ENCODE measurements at places on chromosomes 16 and 17. TPM values are rescaled to one million over a fixed set of nuclear protein-coding genes. Genes with fewer than 3 reads are reported as not detected.

Gene TEKT5
- not detected for total RNA-seq

DNA sequence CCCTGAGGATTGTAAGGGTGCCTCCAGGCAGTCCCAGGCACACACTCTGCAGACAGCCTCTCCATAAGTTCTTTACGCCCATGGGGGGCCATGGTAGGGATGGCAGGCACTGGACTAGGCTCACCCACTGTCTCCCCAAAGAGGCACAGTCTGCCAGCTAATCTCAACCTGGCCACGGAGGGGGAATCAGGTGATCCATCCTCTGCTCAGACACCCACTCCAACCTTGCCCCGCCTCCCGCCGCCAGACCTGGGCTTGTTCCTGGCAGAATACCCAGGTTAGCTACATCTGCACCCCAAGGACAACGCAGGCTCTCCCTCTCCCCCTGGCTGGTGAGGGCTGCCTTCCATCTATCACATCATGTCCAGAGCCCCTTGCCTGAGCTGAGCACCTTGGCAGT, 1.2 kb downstream of the NLGN2 start:
- DNase-seq = no peak

Gene C1QTNF8
- 0.13 TPM for total RNA-seq

- DNase-seq = no peak
These were observed 46.1 kb upstream of the ANKFY1 start for GRCh38 chr17:4309897-4310296.

Gene TMEM101
- 21.3 TPM for total RNA-seq

Gene FAM117A
- 9.5 TPM for total RNA-seq

Gene TBC1D3K
- total RNA-seq = not detected

DNA sequence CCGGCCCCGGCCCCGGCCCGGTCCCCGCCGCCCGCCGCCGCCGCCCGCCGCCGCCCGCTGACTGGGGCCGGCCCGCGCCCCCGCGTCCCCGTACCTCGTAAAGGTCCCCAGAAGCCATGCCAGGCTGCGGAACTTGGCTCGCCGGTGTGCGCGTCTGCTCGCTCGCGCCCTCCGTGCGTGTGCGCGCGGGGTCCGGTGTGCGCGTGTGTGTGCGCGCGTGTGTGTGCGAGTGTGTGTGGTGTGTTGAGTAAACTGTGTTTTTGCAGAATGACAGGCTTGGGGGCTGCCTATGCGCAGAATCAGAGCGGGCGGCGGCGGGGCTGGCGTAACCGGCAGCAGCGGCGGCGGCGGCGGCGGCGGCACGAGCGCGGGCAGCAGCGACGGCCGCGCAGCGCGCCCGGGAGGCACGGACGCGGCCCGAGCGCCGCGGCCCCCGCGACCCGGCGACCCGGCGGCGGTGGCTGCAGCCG, 307 bp downstream of the CDYL2 start:
- DNase-seq = peak; percentile 72

DNA sequence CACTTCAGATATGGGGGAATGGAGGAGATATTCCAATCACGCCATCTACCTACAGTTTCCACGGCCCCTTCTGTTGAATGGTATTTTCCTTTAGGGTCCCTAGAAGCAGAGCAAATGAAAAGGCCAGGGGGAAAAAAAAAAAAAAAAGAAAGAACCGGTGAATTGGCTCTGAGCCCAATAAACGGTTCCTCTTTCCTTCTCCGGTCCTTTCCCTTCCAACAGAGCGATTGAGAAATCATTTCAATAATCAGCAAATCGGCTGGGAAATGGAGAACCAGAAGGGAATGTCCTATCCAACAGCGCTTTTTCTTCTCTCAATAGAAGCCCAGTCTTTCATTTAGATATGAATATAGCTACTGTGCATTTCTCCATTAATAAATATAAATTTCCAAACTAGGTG, 26.8 kb upstream of the HOXB13 start:
- DNase-seq = no peak

GRCh38 chr16:51167170-51167895, 16.3 kb upstream of the SALL1 start:
- DNase-seq = no peak

DNA sequence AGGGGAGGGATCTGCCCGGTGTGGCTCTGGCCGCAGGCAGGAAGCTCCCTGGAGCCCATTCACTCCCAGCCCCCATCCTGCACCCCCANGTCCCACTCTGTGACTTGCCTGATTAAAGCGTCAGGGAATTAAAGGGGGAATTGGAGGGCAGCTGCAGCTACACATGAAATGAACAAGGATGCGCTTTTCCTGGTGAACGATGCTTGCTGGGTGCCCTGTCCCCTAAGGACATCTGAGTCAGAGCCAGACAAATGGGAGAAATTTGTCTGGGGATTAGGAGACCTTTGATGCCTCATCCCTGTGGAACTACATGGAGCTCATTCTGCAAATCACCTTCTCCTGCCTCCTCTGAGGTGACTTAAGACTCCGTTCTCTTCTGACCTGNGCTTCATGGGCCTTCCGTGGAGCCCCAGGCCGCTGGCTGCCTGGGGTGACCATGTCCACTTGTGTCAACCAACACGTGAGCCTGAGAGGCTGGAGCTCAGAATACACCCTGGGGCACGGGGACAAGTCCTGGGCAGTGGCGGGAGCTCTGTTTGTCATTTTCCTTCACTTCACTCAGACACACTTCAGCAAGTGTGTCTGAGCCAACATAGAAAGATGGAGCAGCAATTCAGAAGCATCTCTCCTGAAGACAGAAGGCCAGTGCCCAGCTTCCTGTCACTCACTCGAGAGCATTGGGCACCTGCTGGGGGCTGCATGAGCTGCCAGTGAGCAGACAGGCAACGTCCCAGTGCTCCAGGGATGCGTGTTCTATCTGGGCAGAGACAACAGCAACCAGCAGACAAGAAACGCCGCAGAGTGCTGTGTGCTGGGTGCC, 54.1 kb downstream of the METRNL start:
- peak; percentile 42 for DNase-seq

DNA sequence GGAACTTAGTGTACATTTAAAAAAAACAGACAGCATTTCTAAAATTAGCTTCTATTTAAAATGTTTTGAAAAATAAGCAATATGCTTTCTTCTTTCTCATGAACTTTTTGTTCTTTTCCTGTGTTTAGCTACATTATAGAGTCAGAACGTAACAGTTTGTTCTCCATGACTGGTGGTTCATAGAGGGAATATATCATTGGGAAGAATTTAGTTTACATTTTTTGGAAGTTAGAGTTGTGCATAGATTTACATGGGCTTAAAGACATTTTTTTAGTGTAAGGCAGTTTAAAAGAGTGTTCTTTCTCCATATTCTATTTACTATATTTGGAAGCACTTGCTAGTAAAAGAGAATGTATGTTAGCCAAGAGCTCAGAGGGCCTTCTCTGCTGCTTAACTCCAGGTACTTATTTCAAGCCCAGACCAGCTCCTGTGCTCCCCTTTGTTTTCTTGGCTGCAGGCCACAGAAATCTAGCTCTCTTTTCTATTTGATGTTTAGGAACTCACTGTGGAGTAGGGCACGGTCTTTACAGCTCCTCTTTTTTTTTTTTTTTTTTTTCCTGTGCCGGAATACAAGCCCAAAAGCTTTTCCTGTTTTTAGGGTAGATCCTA, 20.2 kb downstream of the AP2B1 start:
- no peak for DNase-seq

DNA sequence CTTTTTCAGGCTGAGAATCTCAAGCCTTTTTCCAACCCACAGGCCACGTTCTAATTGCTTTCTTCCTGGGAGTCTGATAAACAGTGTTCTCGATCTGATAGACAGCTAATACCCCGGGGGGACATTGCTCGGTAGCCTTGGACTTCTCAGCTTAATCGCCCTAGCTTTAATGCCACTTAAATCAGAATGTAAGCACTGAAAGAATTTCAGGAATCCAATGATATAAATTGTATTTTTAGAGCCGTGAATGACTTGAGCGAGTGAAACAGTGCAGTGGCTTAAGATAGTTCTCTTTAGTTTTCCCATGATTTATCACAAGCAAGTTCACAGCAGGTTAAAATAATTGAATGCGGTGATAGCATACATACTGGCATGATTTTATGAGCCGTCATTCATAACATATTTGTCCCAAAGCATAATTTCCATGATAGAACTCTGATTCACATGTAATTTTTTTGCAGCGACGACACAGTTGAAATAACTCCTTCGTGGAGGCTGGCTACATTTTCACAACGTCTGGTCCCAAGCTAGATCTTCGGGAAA, 116.1 kb upstream of the MYOCD start:
- DNase-seq = no peak

GRCh38 chr17:33352526-33352925, 59.4 kb upstream of the ASIC2 start:
- no peak for DNase-seq

DNA sequence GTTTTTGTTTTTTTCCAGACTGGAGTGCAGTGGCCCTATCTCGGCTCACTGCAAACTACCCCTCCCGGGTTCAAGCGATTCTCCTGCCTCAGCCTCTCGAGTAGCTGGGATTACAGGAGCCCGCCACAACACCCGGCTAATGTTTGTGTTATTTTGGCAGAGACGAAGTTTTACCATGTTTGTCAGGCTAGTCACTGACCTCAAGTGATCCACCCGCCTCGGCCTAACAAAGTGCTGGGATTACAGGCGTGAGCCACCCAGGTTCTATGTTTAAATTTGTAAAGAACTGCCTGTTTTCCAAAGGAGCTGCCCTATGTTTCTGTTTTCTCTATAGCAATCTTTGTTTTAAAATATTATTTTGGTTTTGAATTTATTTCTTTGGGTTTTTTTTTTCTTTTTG, 13.8 kb upstream of the C16orf87 start:
- DNase-seq = no peak

GRCh38 chr17:56047331-56047730, 105.9 kb upstream of the ANKFN1 start:
- DNase-seq = no peak

DNA sequence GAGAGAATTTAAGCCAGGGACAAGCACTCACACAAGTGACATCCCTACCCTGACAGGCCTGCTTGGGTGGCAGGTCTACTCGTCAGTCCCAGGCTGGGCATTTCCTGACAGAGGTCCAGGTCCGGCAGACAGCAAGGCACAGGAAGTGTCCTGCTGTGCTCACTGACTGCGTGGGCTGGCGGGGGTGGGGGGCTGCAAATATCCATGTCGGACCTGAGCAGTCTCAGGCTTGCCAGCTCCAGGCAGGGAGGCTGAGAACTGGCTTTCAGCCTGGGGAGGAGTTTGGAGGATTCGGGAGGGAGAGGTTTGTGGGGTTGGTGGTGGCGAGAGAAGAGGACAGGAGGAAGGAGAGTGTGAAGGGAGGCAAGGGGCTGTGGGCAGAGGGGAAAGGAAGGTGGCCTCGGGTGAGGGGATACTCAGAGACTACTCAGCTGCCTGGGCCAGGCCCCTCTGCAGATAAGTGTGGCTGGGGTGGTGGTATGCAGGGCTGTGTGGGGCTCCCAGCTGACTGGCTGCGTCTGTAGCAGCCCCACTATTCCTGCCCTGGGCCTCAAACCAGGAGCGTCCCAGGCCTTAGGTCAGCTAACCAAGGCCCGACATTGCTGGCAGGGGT, 7.8 kb downstream of the HIC1 start:
- DNase-seq = peak; percentile 54

DNA sequence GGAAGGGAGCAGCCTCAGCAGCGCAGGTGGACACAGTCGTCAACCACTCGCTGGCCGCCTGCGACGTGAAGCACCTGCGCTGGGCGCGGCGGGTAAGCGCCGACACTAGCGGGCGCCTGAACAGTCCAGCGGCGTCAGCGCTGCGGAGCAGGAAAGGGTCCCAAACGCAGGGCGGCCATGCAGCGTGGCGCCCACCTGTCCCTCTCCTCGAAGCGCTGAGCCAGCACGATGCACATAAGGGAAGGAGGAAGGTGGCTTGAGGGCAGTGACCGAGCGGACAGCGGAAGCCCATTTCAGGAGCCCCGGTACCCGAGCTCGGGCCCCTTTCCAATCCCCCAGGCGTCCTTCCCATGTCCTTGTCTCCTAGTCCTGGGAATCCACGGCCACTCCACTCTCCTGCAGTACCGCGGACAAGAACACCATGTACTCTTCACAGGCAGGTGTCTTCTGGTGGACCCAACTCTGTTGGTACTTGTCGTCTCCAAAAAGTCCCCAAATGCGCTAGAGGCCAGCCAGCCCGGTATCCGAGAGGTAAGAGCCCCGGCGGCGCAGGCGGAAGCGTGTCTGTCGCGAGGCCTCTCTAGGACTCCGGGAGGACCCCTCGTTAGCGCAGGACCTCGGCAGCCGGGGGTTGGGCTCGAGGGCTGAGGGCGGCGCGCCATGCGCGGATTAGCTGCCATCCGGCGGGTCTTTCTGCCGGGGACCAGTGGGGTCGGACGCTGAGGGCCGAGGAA, 14.4 kb downstream of the ZNF232 start:
- peak; percentile 83 for DNase-seq

Gene ASPHD1
- total RNA-seq = not detected

DNA sequence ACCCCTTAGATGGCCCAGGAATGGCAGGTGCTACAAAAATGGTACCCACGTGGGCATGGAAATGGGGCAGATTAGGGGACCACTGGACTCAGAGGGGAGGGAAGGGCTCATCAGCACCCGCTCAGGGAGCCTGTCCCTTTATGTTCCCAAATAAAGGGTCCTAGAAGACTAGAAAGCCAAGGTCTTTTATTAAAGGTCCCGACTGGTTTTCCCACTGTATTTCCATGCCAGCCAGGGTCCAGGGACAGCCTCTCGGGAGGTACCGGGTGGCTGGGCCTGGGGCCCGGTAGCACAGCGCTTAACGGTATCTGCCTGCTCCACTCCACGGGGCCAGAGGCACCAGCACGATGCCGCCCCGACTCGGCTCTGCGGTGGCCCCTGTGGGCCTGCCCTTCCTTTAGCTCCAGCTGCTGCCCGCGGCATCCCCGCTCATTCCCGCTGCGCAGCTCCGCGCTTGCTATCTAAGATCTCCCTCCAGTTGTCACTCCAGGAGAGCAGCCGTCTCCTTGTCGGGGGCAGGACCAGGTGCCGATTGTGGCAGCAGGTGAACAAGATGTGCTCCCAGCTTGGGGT, 1.4 kb downstream of the NT5C start:
- peak; percentile 43 for DNase-seq

Gene CES5A
- total RNA-seq = 0.35 TPM

DNA sequence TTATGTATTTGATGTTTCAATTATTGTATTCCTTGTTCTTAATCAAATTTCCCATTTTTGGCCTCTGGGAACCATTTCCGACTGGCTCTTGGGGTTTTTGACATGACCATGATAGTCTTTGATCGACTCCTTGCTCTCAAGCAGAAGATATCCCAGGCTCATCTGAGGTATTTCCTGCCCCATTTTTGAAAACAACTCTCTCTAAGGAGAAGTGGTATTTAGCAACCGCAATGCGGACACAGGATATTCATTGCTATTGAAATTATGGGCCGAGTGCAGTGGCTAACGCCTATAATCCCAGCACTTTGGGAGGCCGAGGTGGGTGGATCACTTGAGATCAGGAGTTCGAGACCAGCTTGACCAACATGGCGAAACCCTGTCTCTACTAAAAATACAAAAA, 5.5 kb downstream of the TANGO6 start:
- no peak for DNase-seq

Gene HAS3
- 0.19 TPM for total RNA-seq

DNA sequence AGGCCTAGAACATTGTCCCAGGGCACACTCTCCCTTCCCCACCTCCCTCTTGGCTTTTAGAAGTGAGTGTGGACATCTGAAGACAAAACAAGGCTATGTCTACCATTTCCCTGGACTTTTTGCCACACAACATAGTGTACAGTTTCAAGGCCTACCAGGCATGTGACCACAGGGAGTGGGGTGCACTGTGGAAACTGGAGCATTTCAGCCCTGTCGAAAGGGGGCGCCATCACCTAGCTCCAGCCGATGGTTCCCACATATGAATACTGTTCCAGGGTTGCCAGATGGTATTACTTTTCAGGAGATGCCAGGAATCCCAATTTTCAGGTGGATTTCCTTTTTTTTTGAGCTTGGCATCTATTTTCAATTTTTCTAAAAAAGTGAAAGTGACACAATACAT, 140.7 kb downstream of the KATNIP start:
- peak; percentile 50 for DNase-seq
